DMS53 (cell line): ENCODE measurements at places on chromosomes 16 and 17.

DNA sequence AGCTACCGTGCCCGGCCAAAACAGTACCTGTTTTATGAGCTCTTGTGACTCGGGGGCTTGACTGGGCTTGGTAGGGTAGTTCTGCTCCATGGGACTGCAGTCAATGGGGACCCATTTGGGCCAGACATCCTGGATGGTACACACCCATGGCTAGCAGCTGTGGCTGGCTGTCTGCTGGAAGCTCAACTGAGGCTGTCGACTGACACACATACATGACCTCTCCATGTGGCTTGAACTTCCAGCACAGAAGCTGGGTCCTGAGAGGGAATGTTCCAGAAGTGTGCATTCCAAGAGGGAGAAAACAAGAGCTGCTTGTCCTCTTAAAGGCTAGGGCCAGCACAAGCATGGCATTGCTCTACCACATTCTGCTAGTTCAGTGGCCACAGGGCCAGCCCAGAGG is 14.9 kb upstream of the NKD1 start:
- DNase-seq, result no peak

DNA sequence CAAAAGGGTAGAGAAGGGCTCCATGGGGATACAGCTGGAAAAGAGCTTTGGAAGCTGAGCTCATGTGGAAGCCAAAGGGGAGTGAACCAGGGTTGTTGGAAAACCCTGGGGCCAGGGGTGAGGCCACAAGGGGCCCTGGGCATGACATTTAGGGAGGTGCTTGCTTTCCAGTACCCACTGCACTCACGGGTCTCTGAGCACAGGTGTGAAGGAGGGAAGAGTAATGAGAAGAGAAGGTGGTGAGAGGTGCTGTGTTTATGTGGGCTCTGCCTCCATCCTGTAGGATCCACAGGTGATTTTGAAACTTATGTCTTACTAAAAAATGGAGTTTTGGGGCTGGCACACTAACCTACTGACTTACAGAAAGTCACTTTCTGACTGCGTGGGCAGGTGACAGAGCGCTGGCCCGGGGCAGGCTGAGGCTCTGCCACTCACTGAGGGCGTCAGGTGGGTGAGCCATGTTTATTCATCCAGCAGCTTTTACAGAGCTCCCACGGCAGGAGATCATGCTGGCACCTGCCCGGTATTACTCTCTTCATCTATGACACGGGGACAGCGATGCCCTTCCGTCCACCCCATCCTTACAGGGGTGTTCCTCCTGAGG is 18.9 kb downstream of the KSR1 start:
- DNase-seq, result no peak

- no peak for DNase-seq
These were observed 70.1 kb downstream of the AMFR start for GRCh38 chr16:56355221-56355620.

DNA sequence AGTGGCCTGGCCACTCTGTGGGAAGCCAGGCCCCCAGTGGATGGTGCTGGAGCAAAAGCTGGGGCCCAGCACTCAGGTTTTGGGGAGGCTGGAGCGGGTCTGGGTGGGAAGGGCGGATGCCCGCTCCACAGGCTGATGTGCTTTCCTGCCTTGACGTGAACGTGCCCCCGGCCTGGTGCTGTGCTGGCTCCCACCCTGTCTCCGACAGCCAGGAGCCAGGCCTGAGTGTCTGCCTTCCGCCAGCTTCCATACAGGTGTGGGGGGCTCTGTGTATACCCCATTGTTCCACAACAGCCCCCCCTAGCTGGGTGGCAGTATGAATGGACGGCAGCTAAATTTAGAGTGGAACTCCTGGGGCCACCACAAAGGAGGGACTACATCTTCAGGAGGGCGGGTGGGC is 20.0 kb downstream of the HIC1 start:
- DNase-seq, result no peak

GRCh38 chr16:57536306-57537193 is at the start of gene CCDC102A:
CCDC102A (minus strand) TSS chr16:57536571; CDS start chr16:57529177, 7,394 bp downstream.
- peak; percentile 73 for DNase-seq

GRCh38 chr16:12201216-12201615 is 224.7 kb downstream of the SNX29 start:
- no peak for DNase-seq

- no peak for DNase-seq
These were observed 76.0 kb downstream of the ABCC1 start for GRCh38 chr16:16025214-16025968.

- DNase-seq, result no peak
These were observed 111.7 kb downstream of the ABCA8 start for GRCh38 chr17:68843522-68843921.

DNA sequence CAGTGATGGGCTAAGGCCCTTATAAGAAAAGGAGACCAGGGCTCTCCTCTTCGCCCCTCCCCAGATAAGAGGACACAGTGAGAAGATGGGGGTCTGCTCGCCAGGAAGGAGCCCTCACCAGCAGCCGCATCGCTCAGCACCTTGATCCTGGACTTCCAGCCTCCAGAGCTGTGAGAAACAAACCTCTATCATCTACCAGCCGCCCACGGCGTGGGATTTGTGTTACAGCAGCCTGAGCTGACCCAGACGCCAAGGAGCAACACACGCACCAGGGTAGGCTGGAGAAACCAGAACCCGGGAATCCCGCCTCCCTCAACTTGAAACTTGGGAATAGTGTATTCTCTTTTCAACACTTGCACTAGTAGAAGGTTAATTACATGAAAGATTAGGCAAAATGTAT is 4.2 kb upstream of the ZG16B start:
- DNase-seq, result no peak

- no peak for DNase-seq
These were observed 19.3 kb upstream of the ARHGAP44 start for GRCh38 chr17:12769981-12770380.

- DNase-seq, result no peak
These were observed 1.5 kb downstream of the ABCC3 start for GRCh38 chr17:50635982-50636803.

DNA sequence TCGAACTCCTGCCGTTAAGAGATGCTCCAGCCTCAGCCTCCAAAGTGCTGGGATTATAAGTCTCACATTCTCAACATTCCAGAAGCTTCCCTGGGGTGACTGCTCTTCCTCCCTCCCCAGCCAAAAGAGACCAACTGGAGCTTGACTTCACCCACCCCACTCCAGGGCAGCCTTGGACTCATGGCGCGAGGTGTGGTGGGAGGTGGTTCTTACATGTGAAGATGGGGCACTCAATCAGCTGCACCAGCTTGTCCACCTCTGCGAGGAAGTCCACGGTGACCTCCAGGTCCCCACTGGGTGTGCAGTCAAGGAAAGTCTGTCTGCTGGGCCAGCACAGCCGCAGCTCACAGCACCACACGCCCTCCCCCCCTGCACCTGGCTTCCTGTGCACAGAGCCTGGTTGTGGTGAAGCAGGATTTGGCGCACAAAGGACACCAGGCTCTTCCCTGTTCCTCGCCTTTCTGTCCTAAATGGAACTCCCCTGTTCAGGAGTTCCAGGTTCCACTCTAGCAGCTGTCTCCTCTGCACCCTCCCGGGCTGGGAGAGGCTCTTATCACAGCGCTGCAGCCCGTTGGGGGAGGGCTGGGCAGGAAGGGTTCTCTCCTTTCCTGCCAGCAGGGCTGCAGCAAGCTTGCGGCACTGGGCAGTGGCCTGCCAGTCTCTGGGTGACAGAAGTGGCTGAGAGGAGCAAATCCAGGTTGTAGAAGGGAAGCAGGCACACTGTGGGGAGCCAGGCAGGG is 9.6 kb upstream of the MTSS2 start:
- peak; percentile 86 for DNase-seq

DNA sequence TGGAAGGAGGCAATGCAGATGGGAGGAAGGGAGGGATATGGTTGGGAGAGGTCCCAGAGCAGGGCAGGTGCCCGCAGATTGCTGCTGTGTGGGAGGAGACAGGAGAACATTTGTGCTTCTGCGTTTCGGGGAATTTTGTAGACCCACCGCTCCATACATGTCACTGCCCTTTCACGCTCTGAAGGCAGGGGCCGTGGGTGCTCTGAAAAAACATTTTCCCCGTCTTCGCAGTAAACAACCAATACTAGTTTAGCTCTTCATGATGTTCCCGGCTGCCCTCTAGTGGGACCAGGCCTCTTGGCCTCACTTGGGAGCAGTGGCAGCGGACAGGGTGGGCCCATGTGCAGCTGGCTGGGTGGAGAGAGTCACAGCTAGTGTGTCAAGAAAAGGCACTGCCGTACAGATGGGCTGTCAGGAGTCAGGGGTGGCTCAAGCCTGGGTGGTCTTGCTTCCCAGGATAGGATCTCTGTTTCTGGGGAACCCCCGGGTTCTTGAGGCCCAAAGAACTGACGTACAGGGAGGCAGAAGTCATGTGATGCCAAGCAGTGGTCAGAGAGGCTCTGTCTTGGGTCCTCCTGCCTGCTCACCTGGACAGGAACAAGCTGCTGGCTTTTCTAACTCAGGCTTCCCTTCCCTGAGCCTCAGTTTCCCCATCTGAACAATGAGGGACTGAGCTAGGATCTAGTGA is 46.5 kb upstream of the CPNE2 start:
- DNase-seq, result peak; percentile 13

DNA sequence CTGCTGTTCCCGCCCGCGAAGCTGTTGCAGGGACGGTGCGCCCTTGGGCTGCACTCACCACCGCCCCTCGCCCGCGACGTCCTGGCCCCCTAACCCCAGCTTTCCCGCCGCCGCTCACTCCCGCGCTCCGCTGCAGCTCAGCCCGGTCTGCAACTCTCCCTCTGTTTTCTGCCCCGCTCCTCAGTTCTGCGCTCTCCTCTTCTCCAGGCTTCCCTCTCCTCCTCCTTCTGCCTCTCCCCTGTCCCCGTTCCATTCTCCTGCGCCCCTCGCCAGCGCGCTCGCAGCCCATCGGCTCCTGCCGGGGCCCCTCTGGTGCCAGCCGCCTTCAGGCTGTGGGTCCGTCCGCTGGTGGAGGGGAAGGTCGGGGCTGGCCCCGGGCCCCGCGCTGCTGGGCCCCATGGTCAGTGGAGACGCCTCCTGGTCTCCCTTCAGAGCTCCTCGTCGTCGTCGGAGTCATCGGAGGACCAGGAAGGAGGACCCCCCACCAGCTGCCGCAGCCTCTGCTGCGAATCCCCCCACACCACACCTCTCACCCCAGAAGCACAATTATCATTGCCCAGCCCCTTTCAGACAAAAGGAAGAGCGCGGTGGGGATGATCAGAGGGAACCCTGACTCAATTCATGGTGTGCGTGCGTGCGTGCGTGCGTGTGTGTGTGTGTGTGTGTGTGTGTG is 223.2 kb upstream of the FOXF1 start:
- no peak for DNase-seq

DNA sequence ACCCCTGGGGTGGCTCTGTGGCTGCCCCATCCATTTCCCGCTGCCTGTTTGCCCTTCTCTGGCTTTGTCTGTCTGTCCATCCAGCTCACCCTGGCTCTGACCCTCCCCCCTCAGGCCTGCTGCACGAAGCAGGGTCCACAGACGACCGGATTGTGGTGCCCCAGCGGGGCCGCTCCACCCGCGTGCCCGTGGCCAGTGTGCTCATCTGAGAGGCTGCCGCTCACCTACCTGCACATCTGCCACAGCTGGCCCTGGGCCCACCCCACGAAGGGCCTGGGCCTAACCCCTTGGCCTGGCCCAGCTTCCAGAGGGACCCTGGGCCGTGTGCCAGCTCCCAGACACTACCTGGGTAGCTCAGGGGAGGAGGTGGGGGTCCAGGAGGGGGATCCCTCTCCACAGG is 761 bp upstream of the LAT start:
- DNase-seq, result no peak

GRCh38 chr17:77189148-77189547 is 48.4 kb downstream of the SEC14L1 start:
- DNase-seq, result no peak

DNA sequence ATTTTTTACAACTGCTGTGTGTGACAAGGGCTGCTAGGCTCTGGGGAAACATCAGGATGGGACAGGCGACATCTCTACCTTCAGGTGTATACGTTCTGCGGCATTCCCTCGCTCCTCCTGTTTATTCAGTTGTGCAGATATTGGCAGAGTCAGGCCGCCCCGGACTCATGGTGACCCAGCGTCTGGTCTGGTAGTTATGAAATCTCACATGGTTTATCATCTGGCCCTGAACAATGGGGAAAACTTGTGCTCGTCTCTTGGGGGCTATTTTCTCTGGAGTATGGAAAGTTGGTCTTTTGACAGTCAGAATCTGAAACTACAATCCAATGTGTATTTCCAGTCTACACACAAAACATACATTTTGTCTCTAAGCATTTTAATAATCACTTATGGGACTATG is 3.3 kb downstream of the MARCHF10 start:
- DNase-seq, result peak; percentile 78

- DNase-seq, result no peak
These were observed 175.8 kb downstream of the C16orf95 start for GRCh38 chr16:87141402-87141801.

GRCh38 chr17:40283662-40284061 is 4.0 kb upstream of the CDC6 start:
- peak; percentile 25 for DNase-seq

DNA sequence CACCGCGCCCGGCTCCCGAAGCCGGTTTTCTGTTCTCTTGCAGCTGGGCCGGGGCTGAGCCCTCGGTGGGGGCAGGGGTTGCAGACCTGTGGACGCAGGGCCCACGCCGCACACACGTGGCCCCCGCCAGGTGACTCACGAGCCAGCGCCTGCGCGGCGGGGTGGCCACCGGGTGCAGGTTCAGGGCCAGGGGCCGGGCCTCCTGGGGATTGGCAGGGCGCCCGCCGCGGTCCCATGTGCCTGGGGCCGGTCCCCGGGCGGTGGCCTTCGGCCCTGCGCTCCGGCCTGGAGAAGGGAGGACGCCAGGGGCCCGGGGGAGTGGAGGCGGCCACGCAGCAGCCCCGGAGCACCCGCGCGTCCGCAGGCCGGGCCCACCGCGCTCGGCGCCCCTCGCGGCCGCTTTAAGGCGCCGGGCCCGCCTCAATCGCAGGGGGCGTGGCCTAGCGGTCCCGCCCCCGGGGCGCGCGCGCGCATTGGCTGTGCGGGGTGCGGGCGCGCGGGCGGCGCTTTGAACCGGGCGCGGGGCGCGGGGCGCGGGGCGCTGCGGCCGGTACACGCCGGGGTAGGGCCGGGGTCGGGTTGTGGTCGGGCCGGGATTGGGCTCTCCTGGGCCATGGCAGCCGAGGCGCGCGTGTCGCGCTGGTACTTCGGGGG is at the start of gene SLC25A10:
Gene SLC25A10 (plus strand): TSS at position 471 of the 654 bp plus-strand sequence. CDS start 143 bp downstream, at position 614.
- DNase-seq, result peak; percentile 99

DNA sequence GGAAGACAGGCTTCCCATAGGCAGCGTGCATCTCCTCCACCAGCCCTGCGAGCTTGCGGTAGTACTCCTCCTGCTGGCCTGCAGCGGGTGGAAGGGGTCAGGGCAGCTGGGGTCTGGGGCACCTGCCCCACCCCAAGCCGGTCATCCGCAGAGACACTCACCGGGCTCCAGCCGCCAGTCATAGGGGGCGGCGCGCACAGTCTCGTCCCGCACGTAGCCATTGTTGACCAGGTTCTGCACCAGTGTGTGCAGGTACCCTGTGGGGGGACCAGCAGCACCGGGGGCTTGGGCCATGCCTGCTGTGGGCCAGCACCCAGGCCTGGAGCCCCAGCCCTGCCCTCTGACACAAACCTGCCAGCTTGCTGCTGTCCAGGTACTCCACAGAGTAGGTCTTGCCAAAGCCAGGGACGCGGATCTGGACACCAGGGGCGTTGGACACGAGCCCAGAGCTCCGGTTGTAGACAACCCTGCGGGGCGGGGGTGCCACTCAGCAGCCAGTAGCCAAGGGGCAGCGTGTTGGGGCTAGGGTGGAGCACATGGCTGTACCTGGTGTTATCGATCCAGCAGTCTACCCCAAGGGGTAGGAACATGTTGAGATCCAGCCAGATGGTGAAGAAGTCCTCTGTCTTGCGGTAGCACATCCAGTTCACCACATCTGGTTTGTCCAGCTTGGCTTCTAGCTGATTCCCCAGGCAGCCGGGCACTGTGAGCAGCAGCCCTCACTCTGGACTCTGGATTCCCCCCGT is 1.2 kb downstream of the LCAT start:
- no peak for DNase-seq

- no peak for DNase-seq
These were observed 55.1 kb upstream of the CNTNAP4 start for GRCh38 chr16:76222087-76222486.
